ENCODE measurements at places on chromosomes 7 and 10.

GRCh38 chr7:111357691-111358090 lies 204.6 kb downstream of the IMMP2L start:
- no peak for DNase-seq

- DNase-seq = no peak
These were observed 472.8 kb downstream of the KCNMA1 start for GRCh38 chr10:77164616-77165311.

DNA sequence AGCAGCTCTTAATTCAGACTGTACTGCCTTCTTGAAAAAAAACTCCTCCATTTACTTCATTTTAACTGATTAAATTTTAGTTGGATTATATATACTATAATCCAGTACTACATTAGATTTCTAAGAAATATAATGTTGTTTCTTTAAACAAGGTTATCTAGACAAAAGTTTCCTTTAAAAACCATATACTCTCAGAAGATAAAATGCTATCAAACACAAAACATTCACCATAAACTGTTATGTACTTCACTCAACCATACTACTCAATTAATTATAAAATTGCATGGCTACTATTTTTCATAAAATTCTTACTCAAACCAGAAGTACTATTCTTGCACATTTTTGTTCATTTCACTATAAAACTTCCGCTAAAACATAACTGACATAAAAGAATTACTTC lies 12.7 kb downstream of the GPR22 start:
- DNase-seq = no peak

GRCh38 chr10:130931256-130931655 lies 380.3 kb downstream of the TCERG1L start:
- no peak for DNase-seq

DNA sequence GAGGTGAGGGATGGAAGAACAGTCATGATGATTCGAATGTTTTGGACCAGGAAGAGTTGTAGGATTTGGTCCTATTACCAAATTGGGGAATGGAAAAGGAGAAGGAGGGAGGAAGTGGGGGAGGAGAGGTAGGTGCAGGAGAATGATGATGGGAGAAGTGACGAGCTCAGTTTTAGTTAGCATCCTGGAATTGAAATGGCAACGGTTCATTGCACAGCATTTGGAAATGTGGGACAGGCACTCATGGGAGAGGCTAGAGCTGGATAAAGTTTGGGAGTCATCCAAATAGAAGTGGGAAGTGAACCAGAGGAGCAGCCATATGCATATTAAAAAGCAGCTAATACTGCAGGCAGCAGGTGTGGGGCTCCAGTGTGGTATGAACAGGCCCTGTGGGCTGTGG lies 253.6 kb downstream of the SORCS3 start:
- DNase-seq = no peak
